Omental fat pad (tissue), 4 donors: ENCODE measurements at places on chromosomes 4 and X. TPM values are rescaled to one million over a fixed set of nuclear protein-coding genes. Genes with fewer than 3 reads are reported as not detected.

Gene SLC49A3
- 9.4 TPM for total RNA-seq

- DNase-seq = no peak
Measured at GRCh38 chr4:123528501-123529277, 132.1 kb downstream of the SPRY1 start.

DNA sequence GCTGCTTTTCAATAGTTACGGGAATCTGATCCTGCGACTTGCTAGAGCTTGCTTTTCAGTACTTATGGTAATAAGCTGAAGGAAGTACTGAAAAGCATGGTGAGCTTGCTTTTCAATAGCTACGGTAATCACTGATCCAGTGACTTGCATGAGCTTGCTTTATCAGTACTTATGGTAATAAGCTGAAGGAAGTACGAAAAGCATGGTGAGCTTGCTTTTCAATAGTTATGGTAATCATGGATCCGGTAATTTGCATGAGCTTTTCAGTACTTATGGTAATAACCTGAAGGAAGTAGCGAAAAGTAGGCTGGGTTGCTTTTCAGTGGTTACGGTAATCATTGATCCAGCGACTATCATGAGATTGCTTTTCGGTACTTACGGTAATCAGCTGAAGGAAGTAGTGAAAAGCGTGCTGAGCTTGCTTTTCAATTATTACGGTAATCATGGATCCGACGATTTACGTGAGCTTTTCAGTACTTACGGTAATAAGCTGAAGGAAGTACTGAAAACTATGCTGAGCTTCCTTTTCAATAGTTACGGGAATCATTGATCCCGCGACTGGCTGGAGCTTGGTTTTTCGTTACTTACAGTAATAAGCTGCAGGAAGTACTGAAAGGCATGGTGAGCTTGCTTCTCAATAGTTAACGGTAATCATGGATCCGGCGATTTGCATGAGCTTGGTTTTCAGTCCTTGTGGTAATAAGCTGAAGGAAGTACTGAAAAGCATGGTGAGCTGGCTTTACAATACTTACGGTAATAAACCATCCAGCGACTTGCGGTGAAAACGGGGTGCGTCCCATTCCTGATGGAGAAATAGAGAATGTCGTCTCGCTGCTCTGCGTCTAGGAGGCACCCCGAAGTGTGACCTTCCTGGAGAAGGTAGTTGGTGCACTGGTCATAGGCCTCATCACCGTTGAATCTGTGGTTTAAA lies 6.5 kb downstream of the CRLF2 start:
- DNase-seq = no peak

DNA sequence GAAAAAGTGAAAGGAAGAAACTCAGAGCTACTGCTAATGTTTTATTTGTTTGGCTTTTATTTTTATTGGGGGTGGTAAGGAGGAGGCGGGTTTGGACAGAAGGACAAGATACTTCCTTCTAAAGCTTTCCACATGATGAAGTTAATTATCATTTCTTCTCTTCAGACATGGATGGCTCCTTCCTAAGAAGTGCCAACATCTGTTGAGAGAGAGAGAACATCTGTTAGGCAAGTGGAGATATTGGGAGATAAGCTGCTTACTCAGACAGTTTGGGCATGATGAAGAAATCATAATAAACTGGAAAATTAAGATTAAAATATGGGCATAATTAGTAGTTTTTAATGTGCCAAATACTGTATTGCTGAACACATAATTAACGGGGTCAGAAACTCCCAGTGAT lies 535.7 kb upstream of the INTU start:
- no peak for DNase-seq

- DNase-seq = no peak
Measured at GRCh38 chr4:114921790-114922591, 191.4 kb downstream of the NDST4 start.

GRCh38 chr4:126405369-126405982 lies 1090.7 kb downstream of the FAT4 start:
- DNase-seq = no peak

DNA sequence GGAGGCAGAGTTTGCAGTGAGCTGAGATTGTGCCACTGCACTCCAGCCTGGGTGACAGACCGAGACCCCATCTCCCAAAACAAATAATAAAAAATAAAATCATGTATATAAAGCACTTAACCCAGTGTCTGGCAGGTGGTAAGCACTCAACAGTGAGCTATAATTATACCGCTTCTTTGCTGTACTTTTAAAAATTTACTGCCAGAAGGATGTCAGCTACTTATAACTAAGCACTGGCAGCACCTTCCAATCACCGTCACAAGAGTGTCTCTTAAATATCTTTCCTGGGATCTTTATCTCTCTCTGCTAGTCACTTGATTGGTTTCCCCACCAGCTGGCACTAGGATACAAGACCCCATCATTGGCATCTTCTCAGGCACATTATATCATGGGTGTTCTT lies 53.9 kb upstream of the DAPP1 start:
- no peak for DNase-seq
